CD4-positive, alpha-beta T cell treated with Interleukin-1 beta for 1 hour (primary cell): ENCODE measurements at places on chromosomes 7 and 10.

DNA sequence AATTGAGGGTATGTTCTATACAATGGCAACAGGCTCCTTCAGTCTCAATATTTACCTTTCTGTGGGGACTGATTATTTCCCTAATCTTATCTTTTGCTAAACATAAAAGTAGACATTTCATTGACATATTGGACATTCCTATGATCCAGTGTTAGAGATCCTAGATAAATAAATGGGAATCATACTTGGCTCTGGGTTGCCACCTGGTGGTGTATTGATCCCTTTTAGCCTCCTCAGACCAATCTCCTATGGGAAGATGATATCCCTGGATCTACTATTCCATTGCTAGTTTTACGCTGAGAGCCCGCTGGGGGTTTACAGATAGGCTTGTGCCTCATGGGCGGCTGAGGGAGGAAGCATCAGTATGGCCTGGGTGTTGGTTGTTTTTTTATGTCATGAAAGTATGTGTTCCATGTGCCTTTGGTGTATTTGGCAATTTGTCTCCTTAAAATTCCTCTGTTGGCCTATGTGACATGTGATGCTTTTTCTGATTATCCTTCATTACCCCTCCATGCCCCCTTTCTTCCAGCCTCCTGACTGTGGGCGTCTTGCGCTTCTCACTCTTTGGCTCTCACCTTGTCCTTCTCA is 18.8 kb downstream of the CELF2 start:
- DNase-seq = no peak

- no peak for DNase-seq
These were observed 21.9 kb upstream of the CRYGN start for GRCh38 chr7:151461942-151462230.

- no peak for DNase-seq
These were observed 122.4 kb downstream of the CTTNBP2 start for GRCh38 chr7:117750612-117751563.

DNA sequence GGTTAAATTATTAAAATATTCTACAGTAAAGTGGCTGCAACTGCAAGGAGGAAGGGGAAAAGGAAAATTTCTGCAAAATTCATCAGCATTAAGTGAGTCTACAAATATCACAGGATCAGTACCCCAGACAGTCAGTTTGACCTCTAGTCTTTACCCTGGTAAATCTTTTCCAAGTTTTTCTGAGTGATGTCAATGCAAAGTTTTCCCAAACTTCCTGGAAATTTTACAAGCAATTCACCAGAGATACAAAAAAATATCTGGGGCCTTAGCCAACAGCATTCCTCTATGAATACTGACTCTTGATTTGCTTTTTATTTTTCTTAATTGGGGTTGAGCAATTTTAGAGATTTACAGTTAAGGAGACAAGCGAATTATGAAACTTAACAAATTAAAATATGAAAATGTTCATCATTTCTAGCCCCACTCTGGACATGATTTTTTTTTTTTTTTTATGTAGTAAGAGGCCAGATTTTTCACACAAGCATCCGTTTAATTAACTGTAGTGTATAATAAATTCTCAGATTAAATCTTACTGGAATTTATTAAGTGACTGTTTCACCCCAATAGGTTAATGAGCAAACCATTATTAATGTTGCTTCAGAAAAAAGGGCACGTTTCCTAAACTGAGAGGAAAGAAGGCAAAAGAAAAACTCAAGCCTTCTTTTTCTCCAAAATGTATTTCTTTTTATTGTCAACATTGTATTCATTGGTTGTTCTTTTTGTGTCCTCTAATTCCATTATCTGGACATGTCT is 539.5 kb upstream of the FZD8 start:
- no peak for DNase-seq

DNA sequence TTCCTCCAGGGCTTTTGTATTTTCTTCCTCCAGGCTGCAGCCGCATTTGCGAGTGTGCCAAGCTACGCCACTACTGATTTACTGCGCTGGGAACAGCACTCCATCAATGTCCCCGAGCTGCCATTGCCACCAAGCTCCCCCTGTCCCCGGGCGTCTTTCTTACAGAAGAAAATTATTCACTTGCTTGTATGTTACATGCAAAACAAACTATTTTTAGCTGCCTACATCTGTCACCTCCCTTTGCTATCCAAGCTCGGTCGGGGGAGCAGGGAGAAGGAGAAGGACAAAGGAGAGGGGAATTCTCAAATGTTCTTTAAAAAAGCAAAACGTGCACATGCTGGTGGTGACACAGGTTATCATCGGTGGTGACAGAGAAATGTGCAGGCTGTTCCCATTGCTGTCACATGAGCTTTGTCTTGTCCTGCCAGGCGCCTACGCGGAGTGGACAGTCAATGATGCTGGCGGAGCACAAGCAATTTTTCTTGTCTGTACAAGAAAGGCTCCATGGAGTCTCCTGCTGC is 93.1 kb downstream of the ADARB2 start:
- DNase-seq = no peak

DNA sequence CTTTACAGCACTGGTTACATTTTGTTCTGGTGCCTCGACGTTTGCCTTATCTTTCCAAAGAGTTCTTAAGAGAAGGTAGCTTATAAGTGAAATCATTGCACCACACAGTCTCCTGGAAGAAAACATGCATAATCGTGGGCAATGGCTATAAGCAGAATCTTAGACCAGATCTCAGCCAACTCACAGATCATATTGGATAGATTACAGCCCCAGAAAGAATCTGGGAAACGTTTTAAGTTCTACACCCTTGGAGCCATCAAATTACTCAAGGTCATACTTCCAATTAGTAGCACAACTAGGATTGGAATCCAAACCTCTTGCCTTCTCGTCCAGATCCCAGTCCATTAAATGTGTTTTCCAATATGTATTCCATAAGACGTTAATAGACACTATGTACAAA is 8.8 kb upstream of the PDCD4 start:
- DNase-seq = no peak

DNA sequence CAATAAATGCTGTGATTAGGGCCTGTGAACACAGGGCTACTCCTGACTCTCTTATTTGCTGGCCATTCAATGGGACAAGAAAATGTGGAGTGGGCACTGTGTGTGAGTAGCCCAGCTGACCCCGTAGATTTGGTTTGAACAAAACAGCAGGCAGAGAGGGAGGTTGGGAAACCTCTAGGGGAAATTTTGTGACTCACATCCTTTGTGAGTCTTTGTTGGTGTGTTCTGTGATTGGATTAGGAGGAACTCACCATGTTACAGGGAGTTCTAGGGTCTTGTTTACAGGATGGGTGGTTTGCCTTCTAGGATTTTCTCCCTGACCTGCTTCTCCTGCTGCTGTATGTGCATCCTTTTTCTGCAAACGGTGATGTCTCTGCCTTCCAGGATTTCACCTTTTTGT is 128.3 kb upstream of the MKI67 start:
- DNase-seq = no peak

- DNase-seq = no peak
These were observed 35.8 kb upstream of the GNAI1 start for GRCh38 chr7:80098795-80099194.

DNA sequence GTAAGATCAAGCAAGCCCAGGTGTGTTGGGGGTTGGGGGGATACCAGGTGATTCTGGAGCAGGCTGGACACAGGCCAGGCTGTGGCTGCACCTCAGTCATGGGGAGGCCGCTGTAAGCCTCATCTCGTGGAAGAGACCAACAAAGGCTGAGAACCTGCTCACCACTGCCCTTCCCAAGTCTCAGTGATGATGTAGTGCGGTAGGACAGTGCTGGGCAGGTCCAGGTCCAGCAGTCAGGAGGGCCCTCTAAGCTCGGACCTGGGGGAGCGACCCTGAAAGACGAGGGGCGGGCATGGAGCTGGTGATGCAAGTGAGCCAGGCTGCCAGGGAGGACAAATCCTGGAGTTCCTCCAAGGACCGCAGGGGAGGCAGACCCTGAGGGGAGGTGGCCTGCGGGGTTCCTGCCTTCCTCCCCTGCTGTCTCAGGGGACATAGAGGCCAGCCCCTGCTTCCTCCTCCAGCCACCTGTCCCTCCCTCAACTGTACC is 3.3 kb upstream of the PWWP2B start:
- no peak for DNase-seq

DNA sequence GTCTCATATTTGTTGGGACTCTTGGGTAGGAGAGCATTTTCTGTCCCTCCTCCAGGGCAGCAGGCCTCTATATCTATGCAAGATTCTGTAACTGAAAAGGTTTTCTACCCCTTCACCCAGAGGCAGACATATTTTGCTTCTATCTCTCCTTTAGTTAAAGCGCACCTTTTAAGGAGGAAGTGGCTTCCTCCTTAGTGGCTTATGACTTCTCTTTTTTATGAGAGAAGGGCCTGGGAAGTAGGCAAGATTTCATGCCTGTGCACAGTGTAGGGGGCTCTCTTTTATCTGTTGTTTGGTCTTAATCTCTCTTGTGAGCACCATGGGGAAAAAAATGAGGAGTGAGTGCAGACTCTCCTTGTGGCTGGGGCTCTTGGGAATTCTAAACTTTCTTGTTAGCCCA is 122.1 kb downstream of the LRMDA start:
- no peak for DNase-seq

DNA sequence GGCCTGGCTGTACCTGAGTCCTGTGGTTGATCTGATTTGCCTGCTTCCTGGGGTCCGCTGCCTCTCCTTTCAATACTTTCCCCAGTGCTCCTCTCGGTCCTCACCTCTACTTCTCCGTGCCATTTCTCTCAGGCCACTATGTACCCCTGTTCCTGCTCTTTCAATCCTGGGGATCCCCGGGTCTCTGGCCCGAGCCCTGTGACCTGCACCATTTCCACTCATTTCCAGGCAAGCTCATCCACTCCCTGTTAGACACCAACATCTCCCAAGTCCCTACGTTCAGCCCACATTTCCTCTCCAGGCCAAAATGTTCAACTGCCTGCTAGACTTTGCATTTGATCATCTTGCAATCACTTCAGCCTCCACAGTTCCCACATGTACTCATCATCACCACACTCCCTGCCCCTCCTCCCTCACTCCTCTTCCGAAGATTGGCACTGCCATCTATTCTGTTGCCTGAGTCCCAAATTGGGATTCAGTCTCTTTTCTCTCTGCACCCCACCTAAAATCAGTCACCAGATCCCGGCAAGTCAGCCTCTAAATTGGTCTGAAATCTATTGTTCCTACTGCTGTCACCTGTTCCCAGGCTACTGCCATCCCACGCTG is 34.4 kb upstream of the ZMIZ1 start:
- no peak for DNase-seq

GRCh38 chr7:100949227-100949932 is at the start of gene MUC3A:
Gene MUC3A, plus strand, starts transcription at chr7:100949534. Its CDS starts 91 bp downstream, at chr7:100949625.
- DNase-seq = no peak

- DNase-seq = no peak
These were observed 58.7 kb downstream of the MINDY3 start for GRCh38 chr10:15801641-15802040.

GRCh38 chr7:143299840-143300239 is 11.7 kb downstream of the CASP2 start:
- peak; percentile 73 for DNase-seq

DNA sequence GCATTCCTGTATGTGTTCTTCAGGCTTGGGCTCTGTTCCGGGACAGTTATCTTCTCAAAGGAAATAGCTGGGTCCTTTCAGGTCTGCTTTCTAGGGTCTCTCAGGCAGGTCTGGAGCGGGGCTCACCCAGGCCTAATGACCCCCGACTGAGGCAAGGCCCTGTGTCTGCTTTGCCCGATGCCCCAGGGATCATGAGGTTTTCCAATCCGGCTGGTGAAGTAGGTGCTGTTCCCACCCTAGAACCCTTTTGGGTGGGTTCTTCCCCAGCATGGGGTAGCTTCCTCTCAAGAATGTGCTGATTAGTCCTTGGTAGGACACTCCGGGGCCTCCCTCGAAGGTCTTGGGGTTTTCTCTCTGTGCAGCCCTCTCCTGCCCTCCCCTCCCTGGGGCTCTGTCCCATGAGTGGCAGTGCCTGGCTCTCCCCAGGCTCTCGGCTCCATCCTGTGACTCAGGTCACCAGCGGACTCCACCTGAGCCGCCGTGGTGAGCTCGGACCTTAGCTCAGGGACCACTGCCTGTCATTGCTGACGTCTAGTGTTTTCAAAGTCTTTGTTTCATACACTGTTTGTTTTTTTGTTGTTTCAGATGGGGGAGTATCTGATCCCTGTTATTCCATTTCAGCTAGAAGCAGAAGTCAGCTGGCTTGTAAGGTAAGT is 71.0 kb upstream of the NKX6-2 start:
- no peak for DNase-seq

- peak; percentile 60 for DNase-seq
These were observed 2.1 kb downstream of the ADD3 start for GRCh38 chr10:110009736-110010475.

- DNase-seq = no peak
These were observed 79.3 kb upstream of the PDZD8 start for GRCh38 chr10:117454502-117454901.

DNA sequence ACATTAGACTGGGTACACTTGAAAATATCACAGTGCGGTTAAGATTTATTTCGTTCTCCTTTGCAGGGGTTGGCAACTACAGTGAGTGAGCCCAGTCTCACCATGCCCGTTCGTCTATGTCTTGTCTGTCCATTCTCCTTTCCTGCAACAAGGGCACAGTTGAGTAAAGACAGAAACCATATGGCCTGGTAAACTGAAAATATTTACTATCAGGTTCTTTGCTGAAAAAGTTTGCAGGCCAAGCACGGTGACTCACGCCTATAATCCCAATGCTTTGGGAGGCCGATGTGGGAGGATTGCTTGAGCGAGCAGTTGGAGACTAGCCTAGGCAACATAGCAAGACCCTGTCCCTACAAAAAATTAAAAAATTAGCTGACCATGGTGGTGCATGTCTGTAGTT is 11.4 kb upstream of the KCTD7 start:
- no peak for DNase-seq

DNA sequence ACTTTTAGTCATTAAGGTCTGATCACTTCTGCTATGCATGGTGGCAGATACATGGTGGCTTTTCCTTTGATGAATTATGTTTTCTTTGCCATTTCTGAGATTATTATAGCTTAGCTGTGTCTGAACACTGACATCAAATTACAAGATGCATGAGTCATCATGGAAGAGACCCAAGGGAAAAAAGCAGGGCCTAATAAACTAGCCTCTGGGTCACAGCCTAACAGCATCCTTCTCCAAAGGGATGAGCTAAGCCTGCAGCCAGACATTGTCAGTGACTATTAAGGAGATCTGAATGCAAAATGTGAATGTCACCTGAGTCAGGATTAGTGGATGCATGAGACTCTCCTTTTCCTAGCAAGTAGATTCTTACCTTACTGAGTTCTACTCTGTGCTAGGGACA is 19.1 kb upstream of the OGDHL start:
- no peak for DNase-seq

GRCh38 chr10:103983367-103983911 is 16.5 kb downstream of the SLK start:
- DNase-seq = no peak

DNA sequence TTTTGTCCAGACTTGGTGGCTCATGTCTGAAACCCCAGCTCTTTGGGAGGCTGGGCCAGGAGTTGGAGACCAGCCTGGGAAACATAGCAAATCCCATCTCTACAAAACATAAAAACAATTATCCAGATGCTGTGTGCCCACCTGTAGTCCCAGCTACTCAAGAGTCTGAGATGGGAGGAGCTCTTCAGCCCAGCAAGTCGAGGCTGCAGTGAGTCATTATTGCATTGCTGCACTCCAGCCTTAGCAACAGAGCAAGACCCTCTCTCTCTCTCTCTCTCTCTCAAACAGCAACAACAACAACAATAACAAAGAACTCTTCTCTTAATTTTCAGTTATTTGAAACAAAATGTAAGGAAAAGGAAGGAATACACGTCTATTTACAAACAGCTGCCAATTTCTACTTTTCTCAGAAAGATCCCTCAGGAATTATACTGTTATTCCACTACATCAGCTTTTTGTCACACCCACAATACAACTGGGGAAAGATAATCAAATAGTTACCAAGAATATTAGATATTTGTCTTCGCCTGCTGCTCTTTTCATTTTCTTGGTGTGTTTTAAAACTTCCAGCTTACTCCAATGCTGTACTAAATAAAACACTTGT is 5.1 kb upstream of the TSPAN12 start:
- DNase-seq = no peak
